Stimulated activated naive CD8-positive, alpha-beta T cell treated with anti-CD3 and anti-CD28 coated beads, Interleukin-15, amount 100 ng/mL, for 72 hours (primary cell): ENCODE measurements at places on chromosomes 3 and 15.
A peak's percentile ranks its signal among the peaks of the same experiment; 100 is the strongest.

GRCh38 chr3:115085197-115085865, 61.8 kb downstream of the ZBTB20 start:
- DNase-seq, result no peak

GRCh38 chr15:89090791-89091626, 2.8 kb downstream of the ABHD2 start:
- DNase-seq, result no peak

- DNase-seq, result no peak
Observed at GRCh38 chr3:94543161-94543560, 480.3 kb downstream of the NSUN3 start.

- no peak for DNase-seq
Observed at GRCh38 chr15:81176291-81176893, 20.3 kb upstream of the IL16 start.

- no peak for DNase-seq
Observed at GRCh38 chr3:195227871-195228270, 43.1 kb downstream of the XXYLT1 start.

GRCh38 chr15:64774629-64775493, 528 bp downstream of the RBPMS2 start:
- DNase-seq, result peak; percentile 17
